AG04449 (cell line): ENCODE measurements at places on chromosomes 7 and 10.

- peak; percentile 14 for DNase-seq
Measured at GRCh38 chr7:129163875-129164544, 19.5 kb downstream of the TSPAN33 start.

- no peak for DNase-seq
Measured at GRCh38 chr10:11013836-11014235, 3.8 kb upstream of the CELF2 start.

DNA sequence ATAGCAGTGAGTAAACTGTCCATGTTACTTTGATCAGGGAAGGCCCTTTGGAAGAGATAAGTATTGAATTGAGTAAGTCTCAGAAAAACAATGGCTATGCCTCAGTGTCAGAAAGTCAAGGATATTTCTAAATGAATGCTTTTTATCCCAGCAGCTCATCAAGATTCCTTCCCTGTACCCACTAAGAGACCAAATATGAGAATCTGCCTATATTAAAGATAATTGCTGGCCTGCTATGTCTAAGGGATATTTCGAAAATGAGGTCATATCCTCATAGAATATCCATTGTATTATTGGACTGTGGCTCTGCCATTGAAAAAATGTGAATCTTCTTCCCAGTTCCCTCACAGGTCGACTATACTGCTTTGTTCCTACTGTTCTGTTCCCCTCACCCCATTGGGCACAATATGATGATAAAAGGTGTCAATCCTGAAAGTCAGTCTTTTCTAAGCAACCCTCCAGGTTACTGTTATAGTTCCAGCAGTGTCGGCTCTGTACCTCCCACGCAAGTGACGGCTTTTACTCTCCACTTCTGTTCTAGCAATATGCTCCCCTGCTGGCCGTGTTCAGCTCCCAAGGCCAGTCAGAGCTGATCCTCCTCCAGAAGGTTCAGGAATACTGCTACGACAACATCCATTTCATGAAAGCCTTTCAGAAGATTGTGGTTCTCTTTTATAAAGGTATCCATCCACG, 51.7 kb downstream of the BZW2 start:
- peak; percentile 59 for DNase-seq

DNA sequence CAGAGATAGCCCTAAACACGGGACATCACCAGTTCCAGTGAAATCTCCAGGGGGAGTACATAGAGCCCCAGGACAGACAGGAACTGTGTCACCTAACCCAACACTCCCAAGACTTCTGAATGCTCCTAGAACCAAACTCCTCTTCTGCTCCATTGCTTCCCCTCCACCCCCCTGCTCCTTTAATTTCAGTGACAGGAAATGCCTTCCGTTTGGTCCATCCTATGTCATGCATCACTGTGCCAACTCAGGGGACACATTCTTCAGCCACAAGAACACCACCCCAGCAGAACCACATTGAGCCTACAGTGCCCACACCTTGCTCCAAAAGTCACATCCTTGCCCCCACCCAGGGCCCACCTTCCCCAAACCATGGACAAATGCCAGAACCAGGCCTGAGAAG, 100.5 kb downstream of the KCNMA1 start:
- DNase-seq, result no peak

DNA sequence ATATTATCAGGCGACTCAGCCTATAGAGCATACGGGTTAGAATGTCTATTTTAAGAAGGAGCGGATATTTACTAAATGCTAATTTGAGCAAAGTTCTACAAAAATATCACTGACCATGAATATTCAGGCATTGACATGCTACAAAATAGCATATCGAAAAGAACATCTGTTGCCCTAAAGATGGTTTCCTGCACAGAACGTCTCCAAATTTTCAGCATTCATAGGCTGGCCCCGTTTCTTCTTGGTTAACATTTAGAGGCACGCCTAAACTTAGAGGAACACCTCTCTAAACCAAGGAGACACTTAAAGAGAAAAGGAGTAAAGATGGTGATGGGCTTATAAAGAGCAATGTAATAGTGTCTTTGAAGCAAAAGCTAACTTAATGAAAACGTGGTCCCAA, 1.3 kb upstream of the MINPP1 start:
- DNase-seq, result no peak

GRCh38 chr7:12250232-12250631, 39.1 kb downstream of the TMEM106B start:
- no peak for DNase-seq

GRCh38 chr10:129279446-129280154, 187.4 kb upstream of the MGMT start:
- DNase-seq, result no peak

DNA sequence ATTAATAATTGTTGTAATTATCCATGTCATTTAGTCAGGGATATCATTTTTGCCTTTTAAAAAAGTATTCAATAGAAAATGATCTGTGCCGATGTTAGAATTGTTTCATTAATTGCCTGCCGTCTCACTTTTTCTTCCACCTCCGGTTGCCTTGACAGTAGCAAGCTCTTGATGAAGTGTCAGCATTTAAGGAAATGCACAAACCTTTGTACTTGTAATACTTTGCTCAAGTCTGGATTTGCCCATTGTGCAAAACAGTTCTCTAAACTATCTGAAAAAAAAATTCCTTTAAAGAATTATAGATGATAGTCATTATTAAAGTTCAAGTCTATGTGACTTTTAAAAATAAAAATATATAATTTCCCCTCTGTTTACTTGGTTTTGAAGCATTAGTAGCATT, 619.7 kb downstream of the GATA3 start:
- no peak for DNase-seq

DNA sequence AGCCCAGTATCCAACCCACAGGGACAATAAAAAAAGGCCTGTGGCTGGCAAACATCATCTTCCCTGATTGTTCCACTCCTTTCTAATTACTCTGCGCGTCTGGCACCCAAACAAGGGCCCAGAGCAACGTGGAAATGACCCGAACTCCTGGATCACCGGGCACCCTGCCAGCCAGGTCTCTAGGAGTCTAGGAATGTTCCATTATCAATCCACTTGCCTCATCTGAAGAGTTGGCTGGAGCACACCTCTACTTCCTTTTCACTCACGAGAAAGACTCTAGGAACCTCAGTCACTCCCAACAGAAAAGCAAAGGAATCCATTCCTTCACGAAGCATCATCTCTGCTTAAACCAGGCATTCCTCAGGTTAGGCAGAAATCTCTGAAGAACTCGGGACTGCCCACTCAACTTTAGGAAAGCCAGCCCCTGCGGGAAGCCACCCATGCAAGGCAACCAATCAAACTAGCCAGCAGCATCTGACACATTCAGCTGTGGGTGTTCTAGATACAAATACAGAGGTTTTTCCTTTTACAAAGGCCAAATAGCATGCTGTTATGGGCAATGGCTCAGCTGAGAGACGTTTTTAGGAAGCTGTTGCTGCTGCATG, 37.7 kb downstream of the ATXN7L1 start:
- no peak for DNase-seq

- no peak for DNase-seq
Measured at GRCh38 chr10:102657451-102657850, 13.2 kb downstream of the TRIM8 start.

DNA sequence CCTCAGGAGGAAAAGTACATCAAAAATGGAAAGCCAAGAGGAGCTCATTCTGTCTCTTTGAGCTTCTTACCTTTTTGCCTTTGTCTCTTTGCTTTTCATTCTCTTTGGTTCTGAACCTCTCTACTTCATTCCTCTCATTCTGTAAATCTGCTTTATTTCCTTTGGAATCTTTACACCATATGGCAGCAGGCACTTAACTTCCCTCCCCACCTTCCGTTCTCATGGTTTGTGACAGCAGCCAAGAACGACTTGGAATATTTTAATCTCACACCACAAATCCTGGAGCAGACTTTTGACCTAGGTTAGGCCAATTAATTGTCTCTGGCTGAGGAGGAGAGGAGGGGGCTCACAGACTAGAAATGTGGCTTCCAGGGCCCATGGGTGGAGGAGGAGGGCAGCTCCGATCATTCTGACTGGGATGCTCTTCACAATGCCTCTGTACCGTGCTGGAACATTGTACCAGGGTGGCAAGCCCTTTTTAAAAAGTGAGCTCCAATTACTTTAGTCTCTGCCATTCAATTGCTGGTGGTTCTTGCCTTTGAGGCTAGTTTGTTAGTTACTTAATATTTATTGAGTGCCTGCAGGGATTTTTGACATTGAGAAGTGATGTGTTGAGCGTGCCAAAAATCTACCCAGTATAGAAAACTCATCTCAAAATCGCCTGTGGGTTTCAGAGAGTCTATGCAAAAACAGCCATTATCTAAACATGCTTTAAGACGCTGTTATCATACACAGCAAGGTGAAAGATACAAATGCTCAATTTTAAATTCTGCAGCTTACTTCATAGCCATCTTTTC, 386.6 kb downstream of the DPP6 start:
- DNase-seq, result no peak
